ENCODE measurements at places on chromosomes 12 and 14.

DNA sequence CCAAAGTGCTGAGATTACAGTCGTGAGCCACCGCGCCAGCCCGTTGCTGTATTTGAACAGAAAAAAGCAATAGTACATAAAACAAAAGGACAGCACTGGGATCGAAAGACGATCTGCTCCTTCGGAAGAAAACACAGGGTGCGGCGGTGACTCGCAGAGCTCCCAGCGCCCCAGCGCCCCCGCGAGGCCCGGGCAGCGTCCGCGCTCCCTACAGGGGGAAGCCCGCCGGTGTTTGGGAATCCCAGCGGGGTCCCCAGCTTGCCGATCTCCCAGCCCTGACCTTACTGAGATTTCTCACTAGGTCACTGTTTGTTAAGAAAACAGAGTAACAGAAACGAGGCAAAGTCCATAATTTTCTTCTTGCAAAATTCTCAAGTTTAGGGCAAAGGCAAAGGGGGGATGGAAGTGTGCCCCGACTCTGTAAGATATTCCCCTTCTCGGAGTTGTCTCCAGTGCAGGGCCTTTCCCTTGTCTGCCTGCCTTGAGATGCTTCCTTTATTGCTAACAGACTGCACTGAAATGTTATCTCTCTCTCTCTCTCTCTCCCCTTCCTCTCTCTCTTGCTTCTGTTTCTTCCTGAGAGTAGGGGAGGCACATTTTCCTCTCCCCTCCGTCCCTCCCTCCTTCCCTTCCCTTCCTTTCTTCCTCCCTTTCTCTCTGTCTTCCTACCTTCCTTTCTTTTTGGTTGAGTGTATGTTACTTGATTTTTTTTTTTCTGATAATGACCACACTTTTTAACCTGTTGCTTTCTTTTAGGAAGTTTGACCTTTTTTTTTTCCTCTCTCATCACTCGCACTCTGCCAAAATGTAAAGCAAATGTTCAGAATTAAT is 91.9 kb downstream of the TMEM30B start:
- DNase-seq: peak; percentile 35

GRCh38 chr12:123105211-123105826 is 45.6 kb downstream of the PITPNM2 start:
- no peak for DNase-seq

DNA sequence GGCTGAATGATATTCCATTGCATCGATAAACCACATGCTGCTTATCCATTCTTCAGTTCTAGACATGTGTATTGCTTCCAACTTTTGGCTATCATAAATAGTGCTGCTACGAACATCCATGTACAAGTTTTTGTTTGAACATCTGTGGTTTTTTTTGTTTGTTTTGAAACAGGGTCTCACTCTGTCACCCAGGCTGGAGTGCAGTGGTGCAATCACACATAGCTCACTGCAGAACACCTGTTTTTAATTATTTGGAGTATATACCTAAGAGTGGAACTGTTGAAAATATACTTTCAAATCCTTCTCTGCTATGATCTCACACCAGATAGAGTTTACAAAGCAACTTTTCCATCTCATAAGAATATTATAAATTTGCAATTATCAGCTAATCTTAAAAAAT is 124.2 kb downstream of the TTC7B start:
- DNase-seq: no peak

DNA sequence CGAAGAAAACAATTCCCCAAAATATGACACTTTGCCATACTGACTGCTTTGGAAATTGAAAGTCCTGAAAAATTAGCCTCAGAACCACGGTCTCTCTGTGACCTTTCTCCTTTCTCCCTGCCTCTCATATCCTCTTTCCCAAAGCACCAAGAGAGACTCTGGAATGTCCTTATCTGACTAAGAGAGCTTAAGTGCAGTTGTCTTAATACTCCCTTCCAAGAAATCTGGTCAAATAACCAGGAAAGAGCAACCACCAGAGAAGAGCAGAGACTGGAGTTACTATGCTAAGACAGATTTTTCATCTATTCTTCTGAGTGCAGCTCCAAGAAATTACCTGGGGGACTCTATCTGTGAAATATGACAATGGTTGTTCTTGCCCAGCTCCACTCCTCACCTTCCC is 10.5 kb upstream of the BTG1 start:
- no peak for DNase-seq

GRCh38 chr14:50001999-50002925 is 109.4 kb downstream of the ARF6 start:
- DNase-seq: peak; percentile 59

- no peak for DNase-seq
These were observed 12.9 kb downstream of the ETV6 start for GRCh38 chr12:11662369-11662768.

Measured in activated T-cell treated with anti-CD3 and anti-CD28 coated beads for 48 hours (primary cell).